ENCODE measurements at places on chromosomes 6 and 20.

DNA sequence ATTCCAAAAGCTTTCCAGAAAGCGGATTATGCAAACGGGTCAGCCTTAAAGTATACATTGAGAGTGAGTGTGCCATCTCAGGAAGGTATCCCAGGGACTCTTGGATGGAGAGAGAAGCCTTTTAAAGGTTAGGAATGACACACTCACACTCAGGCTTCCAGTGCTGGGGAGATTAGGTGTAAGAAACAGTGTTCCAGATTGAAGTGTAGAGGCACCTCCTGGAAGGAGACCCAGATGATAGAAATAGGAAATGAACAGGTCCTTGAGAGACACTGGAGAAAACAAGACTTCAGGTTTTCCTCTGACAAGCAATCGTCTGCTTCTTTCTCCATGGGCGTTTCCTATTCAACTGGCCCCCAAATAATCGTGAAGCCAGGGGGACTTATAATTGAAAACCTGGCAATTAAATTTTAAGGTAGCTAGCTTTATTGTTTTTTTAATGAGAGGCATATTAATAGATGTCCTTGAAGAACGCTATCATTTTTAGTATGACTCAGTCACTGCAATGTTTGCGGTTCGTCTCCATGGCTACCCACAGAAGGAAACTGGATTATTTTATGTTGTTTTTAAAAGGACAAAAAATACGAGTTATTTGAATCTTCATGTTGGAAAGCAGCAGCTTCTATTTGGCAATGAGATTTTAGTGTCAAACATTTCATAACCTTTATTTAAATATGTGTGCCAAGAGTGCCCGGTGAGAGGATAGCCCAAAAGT is 85.3 kb downstream of the TRMT6 start:
- DNase-seq: no peak

DNA sequence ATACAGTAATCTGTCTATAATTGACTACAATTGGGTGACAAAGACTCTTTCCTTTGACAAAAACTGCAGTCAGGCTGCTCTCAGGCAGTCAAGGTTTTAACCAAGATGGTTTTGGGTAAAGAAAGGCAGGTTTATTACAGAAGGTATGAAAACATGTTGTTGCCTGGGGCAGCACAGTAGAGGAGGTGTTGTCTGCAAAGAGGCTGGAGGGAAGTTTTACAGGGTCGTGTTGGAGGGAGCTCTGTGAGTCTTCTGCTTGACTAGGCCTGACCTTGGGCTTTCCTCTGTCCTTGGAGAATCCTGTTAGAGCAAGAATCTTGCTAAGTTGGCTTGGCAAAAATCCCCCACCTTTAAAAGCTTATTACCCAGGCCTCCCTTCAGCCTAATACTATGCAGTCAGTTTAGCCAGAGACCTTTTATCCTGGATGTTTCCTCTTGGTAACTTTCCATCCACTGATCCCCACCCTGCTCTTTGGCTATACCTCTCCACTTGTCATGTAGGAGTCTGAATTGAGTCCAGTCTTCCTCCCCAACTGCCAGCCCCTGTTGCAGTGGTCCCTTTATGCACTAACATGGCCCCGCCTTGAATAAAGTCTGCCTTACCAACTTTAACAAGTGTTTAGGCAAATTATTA is 143.0 kb upstream of the SLC22A16 start:
- no peak for DNase-seq

- DNase-seq: no peak
These were observed 178.8 kb downstream of the SMOC2 start for GRCh38 chr6:168619560-168620314.

DNA sequence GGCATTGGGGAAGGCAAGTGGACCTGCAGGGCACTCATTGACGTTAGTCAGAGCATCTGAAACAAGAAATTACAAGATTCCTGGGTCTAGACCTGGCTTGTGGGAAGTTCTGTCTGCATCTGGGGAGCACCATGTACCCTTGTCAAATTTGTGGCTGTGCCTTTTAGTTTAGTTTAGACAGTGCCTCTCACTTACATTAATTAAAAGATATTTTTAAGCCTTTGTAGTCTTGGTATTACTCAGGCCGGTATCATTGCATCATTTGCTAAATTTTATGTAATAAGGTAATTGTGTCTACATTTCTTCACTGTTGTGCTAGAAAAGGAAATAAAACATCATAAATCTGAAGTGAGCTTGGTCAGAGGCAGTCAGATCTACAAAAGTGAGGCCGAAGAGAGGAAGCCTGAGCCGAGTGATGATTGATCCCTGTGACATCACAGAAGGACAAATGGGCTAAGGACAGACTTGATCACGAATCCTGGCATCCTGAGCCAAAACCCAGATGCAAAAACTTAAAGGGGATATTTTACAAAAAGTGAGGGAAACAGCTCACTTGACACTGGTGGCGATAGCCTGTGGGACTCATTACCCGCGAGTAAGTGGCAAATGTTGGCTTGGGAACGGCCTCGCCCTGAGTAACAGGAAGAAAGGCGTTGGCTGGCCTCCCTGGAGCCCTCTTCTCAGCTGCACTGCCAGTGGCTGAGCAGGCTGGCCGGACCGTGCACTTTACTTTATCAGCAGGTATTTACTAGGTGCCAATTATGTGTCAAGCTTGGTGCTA is 106.5 kb downstream of the TCP11 start:
- no peak for DNase-seq

- DNase-seq: no peak
These were observed 198.5 kb downstream of the QKI start for GRCh38 chr6:163613025-163613424.

DNA sequence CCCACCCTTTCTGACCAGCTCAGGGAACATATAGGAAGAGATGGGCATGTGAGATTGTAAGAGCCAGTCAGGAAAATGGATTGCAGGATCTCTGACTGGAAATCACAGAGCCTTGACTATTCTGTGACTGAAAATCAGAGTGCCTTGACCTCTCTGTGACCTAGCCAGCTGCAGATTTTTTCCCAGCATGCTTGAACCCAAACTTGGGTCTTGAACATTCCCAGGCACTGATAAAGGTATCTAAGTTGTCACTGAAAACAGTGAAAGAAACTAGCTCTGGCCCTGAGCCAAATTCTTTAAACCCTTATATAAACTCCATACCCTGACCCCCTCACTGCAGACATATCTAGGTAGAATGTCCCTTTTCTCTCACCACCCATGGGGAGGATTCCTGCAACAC is 2.3 kb upstream of the ZNF165 start:
- DNase-seq: no peak

GRCh38 chr6:142339113-142339512 is 37.3 kb downstream of the ADGRG6 start:
- DNase-seq: no peak

- no peak for DNase-seq
These were observed 114.0 kb downstream of the TRMT11 start for GRCh38 chr6:126100386-126100785.

GRCh38 chr6:122903266-122903915 is 92.6 kb upstream of the CLVS2 start:
- no peak for DNase-seq

GRCh38 chr6:46979206-46979605 is 57.5 kb upstream of the ADGRF5 start:
- DNase-seq: no peak

- DNase-seq: no peak
These were observed 96.6 kb downstream of the CDKAL1 start for GRCh38 chr6:20630617-20631548.

- no peak for DNase-seq
These were observed 1229.7 kb downstream of the GRIK2 start for GRCh38 chr6:102623201-102623600.

DNA sequence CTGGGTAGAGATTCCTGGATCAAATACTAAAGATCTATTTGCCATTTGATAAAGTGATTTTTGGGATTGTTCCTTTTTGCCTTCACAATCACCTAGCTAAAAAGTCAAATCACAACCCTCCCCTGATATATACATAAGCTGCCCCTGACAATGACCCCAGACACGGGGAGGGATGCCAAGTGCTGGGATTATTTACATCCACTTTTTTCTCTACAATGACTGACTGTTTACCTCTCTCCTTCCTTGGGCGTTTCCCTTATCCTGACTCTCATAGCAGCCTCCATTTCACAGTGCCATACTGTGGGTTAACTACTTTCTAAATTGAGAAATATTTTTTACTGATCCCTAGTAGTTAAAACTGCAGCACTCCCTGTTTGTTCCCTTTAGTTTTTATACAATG is 150.8 kb upstream of the TMEM170B start:
- DNase-seq: no peak

- DNase-seq: no peak
These were observed 276.9 kb upstream of the SUPT3H start for GRCh38 chr6:45654673-45655072.

DNA sequence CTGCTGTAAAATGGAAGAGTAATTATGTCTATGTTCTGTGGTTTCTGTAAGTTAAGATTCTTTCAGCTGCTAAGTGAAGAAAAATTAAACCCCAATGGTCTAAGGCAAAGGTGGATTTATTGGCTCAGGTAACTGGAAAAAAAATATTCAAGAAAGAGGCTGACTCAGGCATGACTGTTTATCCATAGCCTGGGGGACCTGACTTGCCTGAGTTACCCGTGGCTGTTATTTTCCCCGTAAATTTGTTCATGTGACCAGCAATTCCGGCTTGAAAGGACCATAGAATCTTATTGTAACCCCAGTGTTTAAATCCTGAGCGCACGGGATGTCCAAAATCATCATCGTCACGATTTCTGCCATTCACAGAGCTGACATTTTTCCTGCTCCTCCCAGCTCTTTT is 32.3 kb upstream of the SULF2 start:
- DNase-seq: no peak

GRCh38 chr6:30463242-30463641 is 26.1 kb upstream of the HLA-E start:
- DNase-seq: no peak

GRCh38 chr6:25755483-25755882 is 941 bp downstream of the SLC17A4 start:
- no peak for DNase-seq

GRCh38 chr6:96301023-96301422 is 220.6 kb upstream of the UFL1 start:
- no peak for DNase-seq

DNA sequence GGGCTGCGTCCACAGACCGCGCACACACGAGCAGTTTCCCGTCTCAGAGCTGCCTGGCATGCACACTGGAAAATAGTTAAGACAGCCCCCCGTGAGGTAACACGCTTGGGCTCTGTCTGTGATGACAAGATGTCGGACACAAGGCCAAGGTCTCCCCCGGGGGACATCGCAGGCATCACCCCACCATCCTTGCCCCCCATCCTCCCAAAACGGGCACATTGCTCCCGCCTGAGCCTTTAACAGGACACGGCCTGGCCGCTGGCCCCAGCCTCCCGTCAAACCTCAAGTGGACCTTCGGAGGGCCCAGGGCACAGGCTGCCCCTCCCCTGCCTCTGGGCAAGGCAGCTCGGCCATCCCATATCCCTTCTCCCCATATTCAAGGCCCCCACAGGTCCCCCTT is 5.6 kb downstream of the KCNQ2 start:
- no peak for DNase-seq

- no peak for DNase-seq
These were observed 1.3 kb upstream of the BACH2 start for GRCh38 chr6:90297867-90298381.

- DNase-seq: no peak
These were observed 82.8 kb downstream of the MAFB start for GRCh38 chr20:40606237-40606636.

GRCh38 chr6:117338567-117338966 is 73.2 kb downstream of the VGLL2 start:
- no peak for DNase-seq

- no peak for DNase-seq
These were observed 669.4 kb downstream of the TFAP2A start for GRCh38 chr6:9745476-9745875.

DNA sequence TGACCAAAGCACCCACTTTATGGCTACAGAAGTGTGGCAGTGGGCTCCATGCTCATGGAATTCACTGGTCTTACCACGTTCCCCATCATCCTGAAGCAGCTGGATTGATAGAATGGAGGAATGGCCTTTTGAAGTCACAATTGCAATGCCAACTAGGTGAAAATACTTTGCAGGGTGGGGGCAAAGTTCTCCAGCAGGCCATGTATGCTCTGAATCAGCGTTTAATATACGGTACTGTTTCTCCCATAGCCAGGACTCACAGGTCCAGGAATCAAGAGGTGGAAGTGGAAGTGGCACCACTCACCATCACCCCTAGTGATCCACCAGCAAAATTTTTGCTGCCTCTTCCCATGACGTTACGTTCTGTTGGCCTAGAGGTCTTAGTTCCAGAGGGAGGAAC is 60.5 kb upstream of the GMDS start:
- DNase-seq: no peak

- DNase-seq: no peak
These were observed 792.6 kb downstream of the PHF3 start for GRCh38 chr6:64428186-64428585.

DNA sequence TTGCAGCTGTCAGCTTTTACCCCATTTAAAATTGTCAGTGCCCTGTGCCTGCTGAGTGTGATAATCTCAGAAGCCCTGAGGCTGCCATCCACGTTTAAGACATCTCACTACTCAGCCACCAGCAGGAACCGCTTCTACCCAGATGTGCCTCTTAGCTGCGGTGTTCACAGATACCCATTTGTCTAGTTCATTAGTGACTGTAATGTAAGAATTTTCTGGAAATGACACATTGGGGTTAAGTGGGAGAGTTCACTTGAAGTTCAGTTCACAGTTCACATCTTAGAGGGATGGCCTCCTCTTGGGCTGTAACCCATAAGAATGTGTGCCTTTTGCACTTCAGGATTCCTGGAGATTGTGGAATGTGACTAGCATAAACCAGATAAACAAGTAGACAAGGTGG is 477.7 kb downstream of the BTBD3 start:
- no peak for DNase-seq

DNA sequence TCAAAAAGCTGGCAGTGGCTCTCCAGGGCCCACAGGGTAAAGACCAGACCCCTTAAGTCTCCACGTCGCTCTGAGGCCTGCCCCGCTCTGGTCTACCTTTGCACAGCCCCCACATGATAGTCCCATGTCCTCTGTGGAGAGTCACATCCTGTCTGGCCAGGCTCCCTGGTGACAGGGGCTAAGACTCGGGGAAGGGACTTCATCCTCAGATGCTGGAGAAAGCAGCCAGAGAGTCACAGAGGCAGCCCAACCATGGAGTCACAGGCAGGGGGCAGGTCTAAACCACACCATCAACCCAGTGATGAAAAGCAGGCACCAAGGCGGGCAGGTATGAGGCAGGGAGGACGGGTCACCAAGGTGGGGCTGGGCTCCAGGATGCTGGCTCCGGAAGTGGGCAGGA is 62.2 kb downstream of the SLC22A23 start:
- no peak for DNase-seq

GRCh38 chr20:57525328-57526086 is 567 bp upstream of the CTCFL start:
- DNase-seq: no peak

DNA sequence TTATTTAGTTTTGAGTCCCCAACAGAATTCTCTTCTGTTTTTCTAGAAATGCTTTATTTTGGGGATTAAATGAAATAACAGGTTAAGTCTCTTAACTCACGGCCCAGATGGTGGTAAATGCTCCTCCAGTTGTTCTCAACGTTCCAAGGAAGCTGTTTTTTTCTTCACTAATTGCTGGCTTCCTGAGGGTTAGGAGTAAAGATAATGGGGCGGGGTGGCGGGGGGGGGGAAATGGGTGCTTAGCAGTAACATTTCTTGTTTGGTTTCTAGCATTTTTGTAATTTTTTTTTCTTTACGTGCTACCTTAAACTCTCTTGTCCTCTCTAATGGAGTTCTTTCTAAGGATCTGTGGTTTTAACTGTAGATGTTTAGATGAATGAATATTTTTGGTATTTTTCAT is 2.2 kb downstream of the SRSF3 start:
- DNase-seq: no peak

GRCh38 chr6:53771785-53772624 is 22.8 kb upstream of the LRRC1 start:
- no peak for DNase-seq

GRCh38 chr6:42352856-42353564 is 98.7 kb downstream of the TRERF1 start:
- DNase-seq: no peak

Data from endothelial cell (in vitro differentiated cells).